ENCODE measurements at places on chromosomes 1 and 21. TPM values are rescaled to one million over a fixed set of nuclear protein-coding genes. Genes with fewer than 3 reads are reported as not detected.

DAB1 gene
- total RNA-seq = not detected

LRRC52 gene
- total RNA-seq = not detected

SLC9C2 gene
- not detected for total RNA-seq

CPT2 gene
- 32.2 TPM for total RNA-seq

DLGAP3 gene
- total RNA-seq = not detected

C1orf185 gene
- total RNA-seq = not detected

FAM72B gene
- total RNA-seq = 17.7 TPM

NKAIN1 gene
- not detected for total RNA-seq

TNNT2 gene
- 4.8 TPM for total RNA-seq

ALPL gene
- total RNA-seq = not detected

NHLH1 gene
- total RNA-seq = 0.26 TPM

GBP6 gene
- total RNA-seq = 2.2 TPM

TPTE gene
- not detected for total RNA-seq

TMEM51 gene
- total RNA-seq = 11.7 TPM

AMY2A gene
- total RNA-seq = not detected

PGLYRP4 gene
- total RNA-seq = not detected

ADAMTS4 gene
- not detected for total RNA-seq

AUNIP gene
- total RNA-seq = 11.0 TPM

OR4F29 gene
- total RNA-seq = not detected

C1orf116 gene
- 30.2 TPM for total RNA-seq

ECE1 gene
- 82.1 TPM for total RNA-seq

NPR1 gene
- 0.53 TPM for total RNA-seq

CRNN gene
- total RNA-seq = not detected

DMBX1 gene
- 0.79 TPM for total RNA-seq

TNFRSF18 gene
- total RNA-seq = 14.1 TPM

HTR6 gene
- total RNA-seq = not detected

ELF3 gene
- 318 TPM for total RNA-seq

PYCR2 gene
- total RNA-seq = 100 TPM

FAM177B gene
- total RNA-seq = not detected

PLPP3 gene
- 22.4 TPM for total RNA-seq

VANGL2 gene
- 11.5 TPM for total RNA-seq

RNU1-3 gene
- total RNA-seq = 3,235 TPM

Measured in PC-9 (cell line).